Activated T-cell treated with anti-CD3 and anti-CD28 coated beads, Interleukin-2, amount 50 U/mL, for 72 hours (primary cell): ENCODE measurements at places on chromosomes 6 and 20.

GRCh38 chr6:42099340-42100028 is 42.9 kb downstream of the C6orf132 start:
- no peaks in the 10 kb centered on the region for H3K27me3 ChIP-seq
- peak overlapping the region; percentile 77 for H3K4me3 ChIP-seq
- peak; percentile 54 for DNase-seq
- H3K36me3 ChIP-seq, result peaks cover 2% of the 10 kb centered on the region

DNA sequence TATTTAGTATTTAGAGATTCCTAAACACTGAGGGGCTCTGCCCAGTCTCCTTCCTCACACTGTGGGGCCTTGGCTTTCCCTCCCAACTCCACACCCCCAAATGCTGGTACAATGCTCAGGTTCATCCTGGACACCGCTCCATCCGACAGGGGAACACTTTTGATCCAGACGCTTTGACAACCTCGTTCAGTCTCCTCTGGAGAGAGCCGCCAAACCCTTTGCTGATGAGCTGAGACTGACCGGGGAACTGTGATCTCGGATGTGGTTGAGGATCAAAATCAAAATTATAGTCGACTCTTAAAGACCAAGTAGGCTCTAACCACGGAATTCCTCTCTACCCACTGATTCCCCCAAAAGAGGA is 38.8 kb upstream of the HLA-E start:
- no peaks in the 10 kb centered on the region for H3K36me3 ChIP-seq
- no peak for DNase-seq
- no peak overlapping the region for H3K27ac ChIP-seq
- peaks cover 83% of the 10 kb centered on the region for H3K27me3 ChIP-seq
- H3K4me1 ChIP-seq, result peaks cover 39% of the 10 kb centered on the region
- H3K4me3 ChIP-seq, result peak overlapping the region; percentile 70

DNA sequence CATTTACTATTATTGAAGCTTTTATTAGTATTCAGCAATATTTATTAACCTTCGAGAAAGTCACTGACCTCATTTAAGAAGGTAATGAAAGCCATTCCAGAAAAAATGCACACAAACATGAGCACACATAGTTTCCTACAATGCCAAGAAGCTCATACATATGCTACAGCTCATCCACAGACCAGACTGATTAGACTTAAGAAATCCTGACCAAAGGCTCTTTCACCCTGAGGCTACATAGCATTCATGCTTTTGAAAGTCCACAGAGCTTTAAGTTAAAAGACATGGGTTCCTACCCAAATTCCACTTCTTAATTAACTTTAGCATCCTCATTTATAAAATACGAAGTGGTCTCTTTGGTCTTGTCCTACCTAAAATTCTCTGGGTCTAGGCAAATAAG is 430.4 kb downstream of the TBC1D32 start:
- no peaks in the 10 kb centered on the region for H3K36me3 ChIP-seq
- no peaks in the 10 kb centered on the region for H3K4me1 ChIP-seq
- no peaks in the 10 kb centered on the region for H3K27me3 ChIP-seq
- no peak for DNase-seq
- no peak overlapping the region for H3K27ac ChIP-seq

DNA sequence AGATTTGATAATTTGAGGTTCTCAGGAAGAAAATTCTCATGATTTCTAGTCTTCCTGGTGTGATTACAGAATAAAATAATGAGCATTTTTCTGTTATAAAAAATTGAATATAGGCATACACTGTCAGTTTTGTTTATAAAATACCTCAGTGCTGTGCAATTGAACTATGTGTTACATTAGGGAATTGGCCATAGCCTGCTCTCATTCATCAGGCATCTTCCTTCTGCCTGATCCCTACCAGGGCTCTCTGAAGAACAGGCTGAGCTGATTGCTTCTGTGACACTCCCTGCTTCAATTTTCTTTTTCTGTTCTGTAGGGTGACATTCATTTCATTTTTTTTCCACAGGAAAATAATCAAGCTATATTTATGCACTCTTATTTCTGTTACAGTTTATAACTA is 162.8 kb downstream of the PHF3 start:
- DNase-seq, result no peak
- no peak overlapping the region for H3K4me3 ChIP-seq
- H3K4me1 ChIP-seq, result no peaks in the 10 kb centered on the region
- H3K27ac ChIP-seq, result no peak overlapping the region

GRCh38 chr20:61739086-61739831 is 326.4 kb downstream of the TAF4 start:
- H3K36me3 ChIP-seq, result no peaks in the 10 kb centered on the region
- H3K27me3 ChIP-seq, result no peaks in the 10 kb centered on the region
- H3K4me3 ChIP-seq, result no peak overlapping the region
- no peak overlapping the region for H3K27ac ChIP-seq
